GM19239 (cell line): ENCODE measurements at places on chromosomes 7 and 10.

GRCh38 chr7:94633687-94634086 is 22.2 kb downstream of the SGCE start:
- no peak for DNase-seq

GRCh38 chr7:68306692-68307107 is 1291.6 kb upstream of the AUTS2 start:
- DNase-seq = no peak

DNA sequence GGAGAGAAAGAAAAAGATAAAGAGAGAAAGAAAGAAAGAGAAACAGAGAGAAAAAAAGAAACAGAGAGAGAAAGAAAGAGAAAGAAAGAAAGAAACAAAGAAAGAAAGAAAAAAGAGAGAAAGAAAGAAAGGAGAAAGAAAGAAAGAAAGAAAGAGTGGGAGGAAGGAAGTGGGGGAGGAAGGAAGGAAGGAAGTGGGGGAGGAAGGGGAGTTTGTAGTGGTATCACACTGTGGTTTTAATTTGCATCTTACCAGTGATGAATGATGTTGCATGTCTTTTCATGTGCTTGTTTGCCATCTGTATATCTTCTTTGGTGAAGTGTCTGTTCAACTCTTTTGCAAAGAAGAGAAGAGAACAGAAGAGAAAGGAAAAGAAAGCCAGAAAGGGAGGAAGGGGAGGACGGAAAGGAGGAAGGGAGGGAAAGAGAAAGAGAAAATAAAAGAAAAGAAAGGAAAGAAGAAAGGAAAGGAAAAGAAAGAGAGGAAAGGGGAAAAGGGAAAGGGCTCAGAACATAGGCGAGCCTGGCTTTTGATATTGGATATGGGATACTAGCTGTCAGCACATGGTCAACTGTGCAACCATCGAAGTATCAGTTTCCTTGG is 79.2 kb upstream of the FRMD4A start:
- DNase-seq = no peak

- DNase-seq = no peak
Measured at GRCh38 chr10:68666280-68666760, 54.7 kb upstream of the CCAR1 start.

DNA sequence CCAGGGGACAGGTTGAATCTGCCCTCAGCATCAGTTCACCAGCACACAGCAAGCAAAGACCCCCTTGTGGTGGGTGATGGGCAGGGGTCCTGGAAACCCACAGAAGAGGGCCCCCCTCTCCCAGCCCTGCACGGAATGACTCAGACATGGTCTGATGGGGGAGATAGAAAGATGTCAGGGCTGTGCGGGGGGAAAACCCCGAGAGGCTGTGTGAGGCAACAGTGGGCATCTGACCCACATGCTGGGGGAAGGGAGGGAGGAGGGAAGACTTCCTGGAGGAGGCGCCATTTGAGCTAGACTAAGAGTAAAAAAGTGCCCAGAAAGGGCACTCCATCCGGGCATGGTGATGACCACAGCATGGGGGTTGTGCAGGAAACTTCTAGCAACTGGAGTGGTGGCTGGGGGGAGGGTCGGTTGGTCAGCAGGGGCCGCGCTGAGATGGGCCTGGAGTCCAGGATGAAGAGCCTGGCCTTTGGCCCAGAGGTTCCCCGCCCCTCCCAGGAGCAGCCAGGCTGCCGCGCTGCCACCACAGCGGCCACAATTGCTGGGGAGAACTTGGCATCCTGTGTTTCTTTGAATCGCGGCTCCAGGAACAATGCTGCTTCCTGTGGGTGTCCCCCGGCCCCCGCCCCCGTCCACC is 2.5 kb downstream of the LFNG start:
- DNase-seq = no peak

GRCh38 chr7:94042381-94042780 is 38.2 kb upstream of the BET1 start:
- DNase-seq = no peak

DNA sequence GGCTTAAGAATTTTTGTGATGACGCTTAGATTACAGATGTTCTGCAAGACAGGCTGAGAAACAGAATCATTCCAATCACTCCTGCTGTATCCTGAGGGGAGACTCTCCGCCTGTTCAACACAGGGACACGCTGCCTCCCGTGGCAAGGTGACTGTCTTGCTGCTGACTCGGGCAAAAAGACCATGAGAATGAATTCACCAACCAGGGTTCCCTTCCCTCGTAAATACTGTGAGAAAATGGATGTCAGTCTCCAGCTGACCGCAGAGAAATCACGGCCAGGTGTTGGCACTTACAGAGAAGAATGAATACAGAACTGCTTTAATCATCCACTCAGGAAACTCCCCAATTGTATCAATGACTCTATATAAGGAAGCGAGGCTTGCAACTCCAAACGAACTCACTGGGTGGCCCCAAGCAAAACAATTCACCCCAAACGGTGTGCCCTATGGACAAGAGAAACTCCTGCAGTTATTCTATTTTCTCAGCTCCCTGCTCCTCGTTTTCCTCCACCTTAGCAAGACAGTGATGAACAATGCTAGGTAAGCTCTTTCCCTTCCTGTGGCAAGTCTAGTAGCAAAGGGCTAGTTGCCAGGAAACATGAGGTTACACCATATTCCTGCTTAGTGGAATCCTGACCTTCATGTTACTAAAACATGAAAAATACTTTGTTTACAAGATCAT is 22.8 kb downstream of the GNA12 start:
- DNase-seq = no peak
